ENCODE measurements at places on chromosomes 13 and 19. TPM values are rescaled to one million over a fixed set of nuclear protein-coding genes. Genes with fewer than 3 reads are reported as not detected.
A peak's percentile ranks its signal among the peaks of the same experiment; 100 is the strongest.

The N4BP2L1 gene
- 1.8 TPM for total RNA-seq

GRCh38 chr19:9673912-9674662, 813 bp downstream of the ZNF562 start:
- DNase-seq: peak; percentile 5
- no peaks in the 10 kb centered on the region for H3K27me3 ChIP-seq
- no peaks in the 10 kb centered on the region for H3K4me1 ChIP-seq
- H3K27ac ChIP-seq: peak overlapping the region; percentile 98
- H3K36me3 ChIP-seq: no peaks in the 10 kb centered on the region
- H3K4me3 ChIP-seq: peak overlapping the region; percentile 87

- H3K4me1 ChIP-seq: peaks cover 10% of the 10 kb centered on the region
- no peaks in the 10 kb centered on the region for H3K36me3 ChIP-seq
- peak overlapping the region; percentile 69 for H3K27ac ChIP-seq
- DNase-seq: no peak
Observed at GRCh38 chr19:13784731-13785452, 10.4 kb upstream of the ZSWIM4 start.

GRCh38 chr13:113468472-113469201, 15.3 kb upstream of the ADPRHL1 start:
- no peak for DNase-seq
- H3K4me3 ChIP-seq: no peak overlapping the region
- H3K4me1 ChIP-seq: no peaks in the 10 kb centered on the region
- no peaks in the 10 kb centered on the region for H3K36me3 ChIP-seq

- no peak for DNase-seq
- peak overlapping the region; percentile 80 for H3K27ac ChIP-seq
- H3K27me3 ChIP-seq: no peaks in the 10 kb centered on the region
Observed at GRCh38 chr19:2536461-2536860, 60.5 kb downstream of the GADD45B start.

DNA sequence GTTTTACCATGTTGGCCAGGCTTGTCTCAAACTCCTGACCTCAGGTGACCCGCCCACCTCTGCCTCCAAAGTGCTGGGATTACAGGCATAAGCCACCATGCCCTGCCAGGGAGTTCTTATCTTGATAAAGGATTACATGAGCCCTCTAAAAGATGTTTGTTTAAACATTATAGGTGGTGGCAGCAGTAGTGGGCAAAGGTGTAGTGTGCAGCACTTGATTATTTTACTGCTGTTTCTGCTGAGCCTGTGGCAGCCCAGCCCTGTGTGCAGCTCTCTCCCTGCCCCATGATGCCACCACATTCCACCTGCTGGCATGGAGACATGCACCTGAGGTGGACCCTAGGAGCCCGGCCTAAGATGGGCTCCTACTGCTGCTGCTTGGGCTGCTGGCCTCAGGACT, 54.0 kb downstream of the ZNF429 start:
- no peaks in the 10 kb centered on the region for H3K27me3 ChIP-seq
- H3K27ac ChIP-seq: no peak overlapping the region
- no peaks in the 10 kb centered on the region for H3K36me3 ChIP-seq
- no peak for DNase-seq
- H3K4me3 ChIP-seq: no peak overlapping the region
- no peaks in the 10 kb centered on the region for H3K4me1 ChIP-seq

- H3K4me1 ChIP-seq: peaks cover 9% of the 10 kb centered on the region
- DNase-seq: no peak
- H3K4me3 ChIP-seq: no peak overlapping the region
- H3K36me3 ChIP-seq: no peaks in the 10 kb centered on the region
Observed at GRCh38 chr13:27338816-27339215, 68.2 kb downstream of the RASL11A start.

The RNF225 gene
- total RNA-seq: 1.6 TPM

DNA sequence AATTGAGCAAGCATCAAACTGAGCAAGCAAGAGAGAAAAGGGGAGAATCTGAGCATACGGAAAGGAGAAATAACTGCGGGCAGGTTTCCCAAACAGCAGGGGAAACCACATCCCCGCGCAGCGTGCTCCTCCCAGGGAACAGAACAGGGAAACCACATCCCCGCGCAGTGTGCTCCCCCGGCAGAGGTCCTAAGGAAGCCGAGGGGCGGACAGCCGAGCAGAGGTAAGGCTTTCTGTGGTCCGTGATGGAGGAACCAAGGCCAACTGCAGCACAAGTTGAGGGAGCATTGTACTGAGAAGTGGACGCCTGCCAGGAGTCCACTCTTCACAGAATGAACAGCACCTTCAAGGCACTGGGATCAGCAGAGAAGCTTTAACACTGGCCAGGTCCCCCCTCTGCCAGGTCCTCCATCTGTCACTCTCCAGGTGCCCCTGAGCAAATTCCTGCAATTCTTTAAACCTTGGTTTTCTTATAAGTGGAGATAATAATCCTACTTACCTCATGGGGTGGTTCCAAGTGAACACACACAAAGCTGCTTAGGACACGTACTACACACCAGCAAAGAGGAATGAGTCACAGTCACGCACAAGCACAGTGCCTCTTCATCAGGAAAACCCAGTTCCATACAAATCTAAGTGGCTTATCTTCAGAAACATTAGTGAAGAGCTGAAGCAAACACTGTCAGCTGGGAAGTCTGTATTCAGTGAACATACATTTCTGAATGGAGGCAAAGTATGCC, 23.0 kb upstream of the LAMP1 start:
- H3K4me1 ChIP-seq: no peaks in the 10 kb centered on the region
- no peak overlapping the region for H3K4me3 ChIP-seq
- H3K27me3 ChIP-seq: no peaks in the 10 kb centered on the region
- H3K36me3 ChIP-seq: no peaks in the 10 kb centered on the region

DNA sequence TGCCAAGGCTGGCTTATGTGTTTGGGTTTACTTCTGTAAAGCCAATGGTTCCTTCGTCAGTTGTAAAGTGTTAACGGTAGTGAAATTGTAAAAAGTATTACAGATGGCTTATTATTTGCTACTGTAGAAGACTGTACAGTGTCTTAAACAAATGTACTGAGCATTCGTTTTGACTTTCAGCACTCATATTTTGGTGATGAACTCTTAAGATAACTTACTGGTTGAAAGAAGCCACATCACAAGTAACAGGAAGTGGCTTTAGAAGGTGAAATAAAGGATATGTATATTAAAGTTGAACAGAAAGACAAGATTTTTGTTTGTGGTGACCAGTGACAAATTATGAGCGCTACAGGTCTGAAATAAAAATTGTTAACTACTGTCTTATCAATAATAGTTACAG, 64.2 kb downstream of the URI1 start:
- H3K4me3 ChIP-seq: no peak overlapping the region
- peaks cover 31% of the 10 kb centered on the region for H3K36me3 ChIP-seq

GRCh38 chr13:50419896-50420295, 404.7 kb downstream of the KCNRG start:
- no peak overlapping the region for H3K4me3 ChIP-seq
- H3K27ac ChIP-seq: no peak overlapping the region
- no peak for DNase-seq

GRCh38 chr13:61927648-61928047, 512.0 kb upstream of the PCDH20 start:
- no peak for DNase-seq
- no peak overlapping the region for H3K4me3 ChIP-seq
- no peaks in the 10 kb centered on the region for H3K27me3 ChIP-seq
- H3K4me1 ChIP-seq: no peaks in the 10 kb centered on the region

GRCh38 chr13:44116562-44117332, 237.0 kb downstream of the LACC1 start:
- no peaks in the 10 kb centered on the region for H3K4me1 ChIP-seq
- H3K4me3 ChIP-seq: no peak overlapping the region
- no peaks in the 10 kb centered on the region for H3K36me3 ChIP-seq
- DNase-seq: no peak
- no peaks in the 10 kb centered on the region for H3K27me3 ChIP-seq

- no peak overlapping the region for H3K4me3 ChIP-seq
- H3K27me3 ChIP-seq: no peaks in the 10 kb centered on the region
- DNase-seq: no peak
- no peaks in the 10 kb centered on the region for H3K4me1 ChIP-seq
- H3K27ac ChIP-seq: no peak overlapping the region
Observed at GRCh38 chr13:37348916-37349643, 243.6 kb upstream of the CSNK1A1L start.

GRCh38 chr19:29491491-29491890, 34.3 kb upstream of the VSTM2B start:
- H3K36me3 ChIP-seq: no peaks in the 10 kb centered on the region
- H3K27ac ChIP-seq: no peak overlapping the region
- no peaks in the 10 kb centered on the region for H3K4me1 ChIP-seq

The GNG14 gene
- total RNA-seq: not detected

- H3K4me3 ChIP-seq: no peak overlapping the region
- H3K4me1 ChIP-seq: no peaks in the 10 kb centered on the region
- no peaks in the 10 kb centered on the region for H3K36me3 ChIP-seq
- no peak for DNase-seq
Observed at GRCh38 chr13:49272296-49272695, 24.6 kb downstream of the CDADC1 start.

DNA sequence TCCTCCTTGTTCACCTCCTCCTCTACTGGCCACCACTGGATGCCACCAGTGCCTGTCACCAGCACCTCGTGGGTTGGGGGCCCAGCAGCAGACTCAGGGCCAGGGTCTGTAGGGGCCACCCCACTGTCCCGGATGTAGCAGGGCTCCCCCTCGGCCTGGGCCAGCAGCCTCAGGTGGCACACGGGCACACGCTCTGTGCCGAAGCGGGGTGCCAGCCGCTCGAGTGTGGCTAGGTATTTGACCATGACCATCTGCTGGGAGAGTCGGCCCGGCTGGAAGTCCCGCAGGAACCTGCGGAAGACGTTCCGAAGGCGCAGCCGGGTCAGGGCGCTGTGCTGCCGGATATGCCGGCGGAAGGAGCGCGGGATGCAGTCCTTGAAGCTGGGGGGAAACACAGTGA, 14.9 kb downstream of the TYK2 start:
- no peak for DNase-seq
- H3K36me3 ChIP-seq: no peaks in the 10 kb centered on the region
- H3K4me3 ChIP-seq: no peak overlapping the region
- H3K27me3 ChIP-seq: no peaks in the 10 kb centered on the region
- H3K4me1 ChIP-seq: no peaks in the 10 kb centered on the region

DNA sequence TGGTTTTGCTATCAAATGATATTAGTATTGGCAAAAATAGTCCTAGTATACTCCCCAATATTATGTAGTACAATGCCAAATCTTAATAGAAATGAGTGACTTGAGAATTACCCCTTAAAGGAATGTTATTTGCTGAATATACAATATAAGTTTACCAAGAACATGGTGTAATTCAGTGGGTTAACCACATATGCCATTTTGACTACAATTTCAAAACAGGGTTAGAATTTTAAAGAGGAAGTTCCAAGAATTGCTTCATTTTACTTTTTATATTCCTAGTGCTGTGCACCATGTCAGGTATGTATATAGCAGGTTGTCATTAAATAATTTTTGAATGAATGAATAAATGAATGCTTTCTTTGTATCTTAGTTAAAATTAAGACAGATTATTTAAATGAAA, 66.3 kb downstream of the LMO7 start:
- no peaks in the 10 kb centered on the region for H3K36me3 ChIP-seq
- H3K27ac ChIP-seq: no peak overlapping the region
- H3K4me3 ChIP-seq: no peak overlapping the region
- no peak for DNase-seq

- H3K4me3 ChIP-seq: no peak overlapping the region
- H3K27me3 ChIP-seq: no peaks in the 10 kb centered on the region
- no peak for DNase-seq
- no peak overlapping the region for H3K27ac ChIP-seq
Observed at GRCh38 chr13:41465241-41465847, 8.0 kb downstream of the RGCC start.

DNA sequence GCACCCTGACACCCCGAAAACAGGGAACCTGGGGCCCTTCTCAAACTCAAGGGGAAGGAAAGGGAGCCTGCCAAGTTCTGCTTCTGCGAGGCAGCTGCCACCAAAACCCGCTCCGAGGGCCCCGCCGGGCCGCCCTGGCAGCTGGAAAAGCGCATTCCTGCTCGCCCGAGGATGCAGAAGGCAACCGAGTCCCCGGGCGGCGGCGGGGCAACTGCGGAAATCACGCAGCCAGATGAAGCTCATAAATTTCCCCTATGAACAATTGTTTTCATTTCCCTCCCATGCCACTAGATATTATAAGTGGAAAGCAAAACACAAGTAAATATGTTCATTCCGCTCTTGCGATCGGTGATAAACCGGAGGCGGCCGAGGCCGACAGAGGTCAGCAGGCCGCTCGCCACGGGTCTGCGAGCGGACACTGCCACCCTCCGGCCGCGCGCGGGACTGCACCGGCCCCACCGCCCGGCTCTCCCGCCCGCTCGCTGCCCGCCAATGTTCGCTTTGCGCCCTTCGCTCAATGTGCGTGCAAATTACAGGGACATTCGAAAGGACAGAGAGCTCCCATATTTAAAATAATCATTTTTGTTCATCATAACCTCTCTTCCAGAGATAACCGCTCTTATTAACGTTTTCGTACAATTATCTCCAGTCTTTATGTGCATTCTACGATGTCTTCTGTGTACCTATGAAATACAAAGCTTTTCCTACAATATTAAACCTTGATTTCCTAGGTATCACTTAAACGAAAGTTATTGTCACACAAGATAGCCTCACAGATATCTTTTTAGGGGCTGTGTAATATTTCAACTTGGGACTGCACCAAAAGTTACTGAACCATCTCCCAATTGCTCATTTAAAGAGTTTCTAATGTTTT, 120.8 kb upstream of the ZNF507 start:
- no peak overlapping the region for H3K27ac ChIP-seq
- peak overlapping the region; percentile 15 for H3K4me3 ChIP-seq

The SPINT2 gene
- total RNA-seq: 1,006 TPM

GRCh38 chr19:20237773-20238623, 71.0 kb downstream of the ZNF486 start:
- no peaks in the 10 kb centered on the region for H3K27me3 ChIP-seq
- H3K4me1 ChIP-seq: no peaks in the 10 kb centered on the region
- H3K36me3 ChIP-seq: no peaks in the 10 kb centered on the region

The IL27RA gene
- 10.2 TPM for total RNA-seq

DNA sequence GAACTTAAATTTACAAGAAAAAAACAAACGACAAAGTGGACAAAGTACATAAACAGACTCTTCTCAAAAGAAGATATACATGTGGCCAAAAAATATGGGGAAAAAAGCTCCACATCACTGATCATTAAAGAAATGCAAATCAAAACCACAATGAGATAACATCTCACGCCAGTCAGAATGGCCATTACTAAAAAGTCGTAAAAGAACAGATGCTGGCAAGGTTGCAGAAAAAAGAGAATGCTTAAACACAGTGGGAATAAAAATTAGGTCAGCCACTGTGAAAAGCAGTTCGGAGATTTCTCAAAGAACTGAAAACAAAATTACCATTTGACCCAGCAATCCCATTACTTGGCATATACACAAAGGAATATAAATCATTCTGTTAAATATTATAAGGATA, 132.7 kb downstream of the UGGT2 start:
- peaks cover 9% of the 10 kb centered on the region for H3K4me1 ChIP-seq
- no peaks in the 10 kb centered on the region for H3K27me3 ChIP-seq
- H3K36me3 ChIP-seq: no peaks in the 10 kb centered on the region
- H3K4me3 ChIP-seq: no peak overlapping the region
